Activated T-cell treated with anti-CD3 and anti-CD28 coated beads, Interleukin-2, amount 50 U/mL, for 24 hours (primary cell): ENCODE measurements at places on chromosomes 2 and 18.

DNA sequence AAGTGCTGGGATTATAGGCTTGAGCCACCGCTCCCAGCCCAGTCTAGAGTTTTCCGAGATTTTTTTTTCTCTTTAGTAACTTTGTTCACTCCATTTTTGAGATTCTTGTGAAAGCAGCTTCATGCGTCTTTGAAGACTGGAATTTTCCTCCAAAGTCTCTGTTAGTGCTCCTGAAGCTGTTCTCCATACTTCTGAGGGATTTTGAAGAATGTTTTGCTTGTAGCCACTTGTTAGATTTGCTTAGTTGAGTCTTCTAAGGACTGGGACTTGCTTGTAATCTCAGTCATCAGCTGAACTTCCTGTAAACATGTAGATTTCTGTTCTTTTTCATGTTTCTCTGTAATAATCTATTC is 234.3 kb downstream of the MYCN start:
- no peak for DNase-seq

DNA sequence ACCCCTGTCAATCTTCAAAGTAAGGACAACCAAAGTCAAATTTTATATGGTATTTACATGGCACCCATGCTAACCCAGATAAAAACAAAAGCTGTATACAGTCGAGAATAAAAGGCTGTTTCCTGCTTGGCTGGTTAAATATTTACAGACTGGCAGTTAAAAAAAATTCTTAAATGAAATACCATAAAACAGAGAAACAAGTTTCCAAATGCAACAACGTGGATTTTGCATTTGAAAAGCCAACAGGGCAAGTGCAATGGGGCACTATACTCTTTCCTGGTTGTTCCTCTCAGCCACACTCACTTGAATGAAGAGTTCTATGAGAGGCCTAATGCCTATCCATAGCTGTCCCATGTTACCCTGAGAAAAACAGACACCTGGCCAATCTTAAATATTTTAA is 6.1 kb upstream of the NR4A2 start:
- DNase-seq = no peak

DNA sequence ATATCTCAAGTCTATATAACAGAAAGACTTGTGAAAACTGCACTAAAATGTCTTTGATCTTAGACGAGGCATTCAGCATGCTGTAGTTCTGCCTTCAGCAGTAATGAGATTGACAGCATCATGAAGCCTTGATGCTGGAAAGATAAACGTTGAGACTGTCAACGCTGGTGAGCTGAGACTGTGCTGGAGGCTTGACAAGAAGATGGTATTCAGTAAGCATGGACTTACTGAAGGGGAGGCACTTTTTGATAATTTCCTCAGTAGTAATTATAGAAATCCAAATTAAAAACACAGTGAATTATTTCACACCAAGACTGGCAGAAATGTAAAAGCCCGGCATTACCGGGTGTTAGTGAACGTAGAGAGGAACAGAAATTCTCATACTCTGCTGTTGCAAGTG is 162.2 kb downstream of the CCBE1 start:
- DNase-seq = no peak

DNA sequence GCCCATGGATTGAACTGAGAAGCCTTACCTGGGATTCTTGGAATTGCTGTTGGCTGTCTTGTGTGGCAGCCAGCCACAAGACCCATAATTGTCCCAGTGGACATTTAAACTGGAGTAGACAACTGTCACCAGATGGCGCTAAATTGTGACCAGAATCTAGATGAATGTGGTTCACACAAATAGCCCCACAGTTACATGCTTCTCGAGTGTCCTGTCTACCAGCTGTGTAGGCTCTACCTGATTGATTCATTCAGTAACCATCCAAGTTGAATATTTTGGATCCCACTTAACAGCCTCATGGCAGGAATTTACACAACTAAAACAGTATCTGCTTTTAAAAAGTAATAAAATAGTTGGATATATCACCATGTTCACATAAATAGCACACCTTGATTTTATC is 73.2 kb downstream of the MAP4K4 start:
- DNase-seq = no peak

- no peak for DNase-seq
Measured at GRCh38 chr2:7004636-7005035, 87.4 kb downstream of the RNF144A start.

GRCh38 chr2:239644011-239644410 is 243.2 kb upstream of the HDAC4 start:
- DNase-seq = no peak

DNA sequence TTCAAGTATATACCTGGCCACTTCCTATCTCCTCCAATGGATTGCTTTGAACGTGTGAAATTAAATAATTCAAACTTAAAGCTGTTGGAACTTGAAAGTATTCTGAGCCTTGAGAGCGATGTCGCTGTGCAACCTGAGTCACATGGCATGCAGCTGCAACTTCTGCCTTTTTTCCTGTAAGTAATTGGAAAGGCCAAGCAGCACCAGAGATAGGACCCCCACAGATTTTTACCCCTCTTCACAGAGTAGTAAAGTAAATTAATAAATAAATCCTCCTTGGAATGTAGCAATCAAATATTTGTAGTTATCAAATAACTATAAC is 3.2 kb upstream of the RNF149 start:
- DNase-seq = no peak

DNA sequence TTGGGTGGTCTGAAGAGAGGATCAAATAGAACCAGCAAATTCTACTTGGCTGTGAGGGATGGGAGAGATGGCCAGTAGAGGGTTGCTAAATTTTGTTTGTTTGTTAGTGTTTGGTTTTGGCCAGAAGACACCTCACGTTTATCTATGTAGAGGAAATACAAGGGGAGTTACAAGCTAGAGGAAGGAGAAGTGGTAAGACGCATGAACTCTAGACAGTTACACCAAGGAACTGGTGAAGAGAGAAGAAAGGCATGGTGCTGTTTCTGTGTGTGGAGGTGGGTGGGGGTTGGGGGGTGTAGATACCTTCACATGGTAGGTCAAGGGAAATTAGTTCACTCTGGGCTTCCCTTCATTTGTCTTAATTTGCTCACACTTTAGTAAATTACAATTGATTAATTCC is 25.6 kb downstream of the RASGRP3 start:
- no peak for DNase-seq

DNA sequence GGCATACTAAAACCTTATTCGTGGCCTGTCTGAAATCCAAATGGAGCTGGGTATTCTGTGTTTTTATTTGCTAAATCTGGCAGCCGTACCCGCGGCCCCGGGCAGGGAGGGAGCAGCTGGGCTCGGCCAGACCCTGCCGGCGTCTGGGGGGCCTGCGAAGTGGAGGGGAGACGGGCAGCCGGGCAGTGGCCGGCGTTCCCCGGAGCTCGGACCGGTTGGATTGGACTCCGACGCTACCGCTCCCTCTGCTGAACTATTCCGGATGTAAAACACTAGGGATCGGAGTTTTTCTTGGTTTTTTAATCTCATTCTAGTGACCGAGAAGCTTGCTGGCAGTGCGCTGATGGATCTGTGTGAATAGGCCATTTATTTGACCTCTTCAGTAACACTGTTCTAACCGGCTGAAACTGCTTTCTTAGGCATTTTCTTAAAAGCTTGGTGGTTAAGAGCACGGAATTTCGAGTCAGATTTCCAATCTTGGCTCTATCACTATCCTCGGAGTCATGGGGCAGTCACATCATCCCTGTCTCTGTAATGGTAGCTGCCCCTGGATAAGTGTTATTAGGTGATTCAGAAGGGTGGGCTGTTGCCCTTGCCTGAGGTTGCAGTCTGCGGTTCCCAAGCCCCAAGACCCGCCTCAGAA is 694 bp downstream of the UNC50 start:
- DNase-seq = no peak

- DNase-seq = no peak
Measured at GRCh38 chr2:58052978-58053377, 6.4 kb downstream of the VRK2 start.

DNA sequence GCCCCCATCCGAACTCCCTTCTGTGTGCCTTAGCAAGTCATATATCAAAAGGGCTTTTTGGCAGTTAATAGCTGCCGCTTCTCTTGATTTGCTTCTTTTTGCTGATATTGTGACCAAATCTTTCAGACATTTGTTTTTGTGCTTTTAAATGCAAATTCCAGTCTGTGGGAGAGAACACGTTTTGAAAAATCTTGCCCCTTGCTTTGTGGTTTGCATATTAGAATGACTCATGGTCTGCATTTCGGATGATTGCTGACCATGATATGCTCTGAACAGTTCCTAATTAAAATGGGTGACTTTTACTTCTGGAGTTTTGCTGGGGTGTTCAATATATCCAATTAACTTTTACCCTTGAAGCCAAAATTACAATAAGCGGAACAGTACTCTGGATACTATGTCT is 58.2 kb upstream of the ST6GAL2 start:
- no peak for DNase-seq

GRCh38 chr18:7301094-7301493 is 70.2 kb downstream of the LRRC30 start:
- no peak for DNase-seq

DNA sequence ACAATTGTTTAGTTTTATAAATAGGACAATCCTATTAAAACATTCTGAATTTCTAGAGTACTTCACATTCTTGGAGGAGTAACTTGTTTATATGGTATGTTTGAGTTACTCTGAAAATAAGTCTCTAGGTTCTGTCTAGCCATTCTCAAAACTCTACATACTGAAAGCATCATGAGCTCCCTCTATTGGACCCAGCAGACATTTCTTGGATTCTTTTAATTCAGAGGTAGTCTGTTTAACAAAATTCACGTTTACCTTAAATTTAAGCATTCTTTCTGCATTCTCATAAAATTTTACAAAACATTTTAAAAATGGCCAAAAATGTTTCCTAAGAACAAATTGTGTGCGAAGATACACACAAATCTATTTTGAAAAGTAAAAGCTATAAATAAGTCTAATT is 15.3 kb downstream of the SP9 start:
- DNase-seq = no peak

DNA sequence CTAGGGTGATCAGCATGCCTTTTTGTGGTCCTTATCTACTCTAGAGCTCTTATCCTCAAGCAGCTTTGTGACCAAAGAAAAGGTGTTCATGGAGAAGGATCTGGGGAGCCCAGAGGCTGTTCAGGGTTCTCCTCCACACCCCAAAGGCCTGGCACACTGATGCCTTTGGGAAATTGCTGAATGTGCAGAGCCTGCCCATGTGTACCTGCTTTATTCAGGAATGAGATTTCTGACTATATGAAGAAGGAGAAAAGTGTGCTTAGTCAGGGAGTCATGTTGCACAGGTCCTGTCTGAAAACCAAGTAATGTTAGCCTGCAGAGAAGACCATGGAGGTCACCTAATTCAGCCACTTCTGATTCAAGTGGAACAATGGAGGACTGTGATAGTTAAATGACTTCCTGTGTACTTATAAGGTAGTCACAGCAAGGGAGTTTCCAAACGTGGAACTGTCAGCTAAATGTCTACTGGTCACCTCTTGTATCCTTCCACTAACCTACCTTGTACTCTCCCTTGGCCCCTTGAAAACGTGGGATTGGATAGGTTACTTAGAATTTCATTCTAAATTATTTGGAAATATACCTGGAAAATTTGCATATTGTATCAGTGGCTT is 81.3 kb downstream of the LIMS1 start:
- DNase-seq = no peak

GRCh38 chr18:68441241-68441640 is 273.7 kb downstream of the TMX3 start:
- DNase-seq = no peak

DNA sequence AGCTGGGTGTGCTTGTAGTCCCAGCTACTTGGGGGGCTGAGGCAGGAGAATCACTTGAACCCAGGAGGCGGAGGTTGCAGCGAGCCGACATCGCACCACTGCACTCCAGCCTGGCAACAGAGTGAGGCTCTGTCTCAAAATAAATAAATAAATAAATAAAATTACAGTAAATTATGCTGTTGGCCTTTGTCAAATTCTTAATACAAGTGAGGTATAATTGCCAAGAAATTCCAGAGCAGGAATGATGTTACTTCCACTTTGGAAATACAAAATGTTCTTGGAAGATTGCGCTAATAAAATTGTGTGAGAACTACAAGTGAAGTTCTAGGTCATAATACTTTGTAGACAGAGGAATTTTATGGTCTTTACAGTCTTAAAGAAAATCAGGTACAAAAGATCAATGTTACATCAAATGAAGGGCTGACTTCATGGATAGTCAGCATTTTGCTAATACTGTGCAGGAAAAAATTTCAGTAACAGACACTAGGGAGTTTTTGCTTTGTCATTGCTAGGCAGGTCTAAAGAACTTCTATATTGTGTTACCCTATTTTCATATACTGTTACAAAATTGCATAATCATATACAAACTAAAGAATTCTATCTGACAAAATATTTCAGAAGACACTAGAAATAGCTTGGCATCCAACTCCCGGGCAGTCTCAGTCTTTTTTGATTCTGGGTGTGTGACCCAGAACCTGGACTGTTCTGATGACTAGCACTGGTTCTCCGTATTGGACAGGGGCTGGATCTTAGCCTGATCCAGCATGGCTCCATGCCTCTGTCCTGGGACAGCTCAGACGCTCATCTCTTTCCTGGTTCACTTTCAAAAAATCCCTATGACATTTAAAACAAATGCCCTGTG is 76.0 kb upstream of the STK17B start:
- DNase-seq = no peak

- DNase-seq = no peak
Measured at GRCh38 chr2:196510246-196510645, 129.3 kb upstream of the CCDC150 start.

DNA sequence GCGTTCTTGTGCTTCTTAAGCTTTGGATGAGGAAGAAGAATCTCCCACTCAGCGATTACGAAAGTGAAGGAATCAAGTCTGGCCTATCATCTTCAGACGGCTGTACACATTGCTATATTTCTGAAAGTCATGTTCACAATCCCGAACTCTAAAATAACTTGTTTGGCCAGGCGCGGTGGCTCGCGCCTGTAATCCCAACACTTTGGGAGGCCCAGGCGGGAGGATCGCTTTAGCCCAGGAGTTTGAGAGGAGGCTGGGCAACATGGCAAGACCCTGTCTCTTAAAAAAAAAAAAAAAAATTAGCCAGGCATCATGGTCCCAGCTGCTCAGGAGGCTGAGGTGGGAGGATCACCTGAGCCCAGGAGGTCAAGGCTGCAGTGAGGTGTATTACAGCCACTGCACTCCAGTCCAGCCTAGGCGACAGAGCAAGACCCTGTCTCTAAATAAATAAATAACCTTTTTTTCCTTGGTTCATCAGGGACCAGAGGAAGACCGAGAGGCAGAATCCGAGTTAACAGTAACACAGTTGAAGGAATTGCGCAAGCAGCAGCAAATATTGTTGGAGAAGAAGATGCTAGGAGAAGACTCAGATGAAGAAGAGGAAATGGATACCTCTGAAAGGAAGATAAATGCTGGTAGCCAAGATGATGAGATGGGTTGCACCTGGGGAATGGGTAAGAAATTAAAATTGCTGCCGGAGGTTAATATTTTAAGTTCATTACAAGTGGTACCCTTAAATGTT is 1.1 kb downstream of the SLC4A1AP start:
- no peak for DNase-seq

- DNase-seq = no peak
Measured at GRCh38 chr2:181157326-181157725, 176.9 kb downstream of the UBE2E3 start.
